Stimulated activated CD4-positive, alpha-beta T cell treated with anti-CD3 and anti-CD28 coated beads, TNF-alpha, amount 100 ng/mL, for 48 hours (primary cell): ENCODE measurements at places on chromosomes 11 and 22.

GRCh38 chr11:96215110-96215782, 127.7 kb downstream of the MAML2 start:
- no peak for DNase-seq

DNA sequence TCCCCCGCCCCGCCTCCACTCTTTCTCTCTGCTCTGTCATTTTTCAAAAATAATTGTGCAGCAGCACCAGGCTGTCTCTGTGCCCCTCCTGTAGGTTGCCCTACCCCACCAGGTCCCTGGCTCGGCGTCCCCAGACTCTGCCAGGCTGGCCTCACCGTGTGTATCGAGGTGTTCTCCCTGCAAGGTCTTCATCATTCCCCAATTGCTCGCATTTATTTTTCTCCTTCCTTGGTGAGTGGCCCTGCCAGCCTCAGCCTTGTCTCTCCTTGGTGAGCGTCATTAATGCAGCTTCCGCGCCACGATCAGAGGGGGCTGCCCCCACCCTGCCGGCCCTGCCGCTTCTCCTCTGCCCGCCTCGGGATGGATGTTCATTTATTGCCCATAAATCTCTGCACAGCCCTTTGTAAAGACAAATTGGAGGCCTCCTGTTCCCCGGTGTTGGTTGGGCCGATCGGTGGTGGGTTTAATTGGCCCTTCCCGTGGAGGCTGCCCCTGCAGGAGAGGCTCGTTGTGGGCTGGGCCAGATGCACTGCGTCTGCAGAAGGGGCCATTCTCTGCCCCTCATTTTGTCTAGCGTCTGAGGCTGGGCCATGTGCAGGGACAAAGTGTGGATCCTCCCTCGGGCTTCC, 33.2 kb downstream of the RTN4R start:
- DNase-seq: no peak

DNA sequence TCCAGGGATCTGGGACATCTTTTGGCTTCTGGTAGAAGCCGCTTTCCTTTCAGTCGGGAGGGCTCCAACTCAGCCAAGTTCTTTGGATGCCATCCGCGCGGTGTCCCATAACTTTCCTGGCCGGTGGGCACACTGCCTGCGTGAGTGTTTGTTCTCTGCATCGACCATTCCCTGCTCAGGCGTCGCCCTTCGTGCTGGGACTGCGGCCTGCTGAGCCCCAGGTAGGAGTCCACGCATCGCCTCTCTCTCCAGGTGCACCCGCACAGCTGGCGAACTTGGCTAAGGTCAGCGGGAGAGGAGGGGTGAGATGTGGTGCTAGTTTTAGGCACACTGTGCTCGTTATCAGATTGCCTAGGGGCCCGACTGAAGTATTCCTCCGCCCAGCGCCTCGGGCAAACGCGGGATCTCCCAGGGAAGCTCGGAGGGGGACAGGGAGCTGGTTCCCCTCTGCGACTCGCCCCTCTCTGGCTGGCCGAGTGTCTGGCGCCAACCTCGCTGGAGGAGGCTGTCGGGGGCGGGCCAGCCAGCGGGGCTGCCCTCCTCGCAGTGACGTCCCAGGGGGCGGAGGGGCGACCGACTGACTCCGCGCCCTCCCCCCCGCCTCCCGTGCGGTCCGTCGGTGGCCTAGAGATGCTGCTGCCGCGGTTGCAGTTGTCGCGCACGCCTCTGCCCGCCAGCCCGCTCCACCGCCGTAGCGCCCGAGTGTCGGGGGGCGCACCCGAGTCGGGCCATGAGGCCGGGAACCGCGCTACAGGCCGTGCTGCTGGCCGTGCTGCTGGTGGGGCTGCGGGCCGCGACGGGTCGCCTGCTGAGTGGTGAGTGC, at the start of gene LAYN:
Gene LAYN (plus strand): TSS at position 607 of the 823 bp plus-strand sequence. CDS start 124 bp downstream, at position 731.
- DNase-seq: no peak

DNA sequence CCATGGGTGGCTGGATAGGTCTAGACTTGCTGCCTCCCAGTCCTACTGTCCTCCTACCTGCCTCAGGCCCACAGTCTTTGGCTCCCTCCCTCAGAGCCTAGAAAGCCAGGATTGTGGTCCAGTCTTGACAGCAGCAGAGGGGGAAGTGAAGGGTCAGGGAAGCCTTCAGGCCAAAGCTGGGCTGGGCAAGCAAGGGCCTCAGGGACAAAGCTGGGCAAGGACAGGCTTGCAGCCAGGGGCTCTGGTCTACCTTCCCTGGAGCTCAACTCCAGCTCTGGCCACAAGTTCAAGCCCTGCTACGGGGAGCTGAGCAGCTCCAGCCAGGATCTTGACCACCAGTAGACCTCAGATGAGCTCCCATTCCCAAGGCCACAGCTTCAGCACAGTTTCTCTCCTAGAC, 14.9 kb downstream of the LMO1 start:
- no peak for DNase-seq

- DNase-seq: no peak
Observed at GRCh38 chr11:106925245-106925644, 93.0 kb downstream of the GUCY1A2 start.

DNA sequence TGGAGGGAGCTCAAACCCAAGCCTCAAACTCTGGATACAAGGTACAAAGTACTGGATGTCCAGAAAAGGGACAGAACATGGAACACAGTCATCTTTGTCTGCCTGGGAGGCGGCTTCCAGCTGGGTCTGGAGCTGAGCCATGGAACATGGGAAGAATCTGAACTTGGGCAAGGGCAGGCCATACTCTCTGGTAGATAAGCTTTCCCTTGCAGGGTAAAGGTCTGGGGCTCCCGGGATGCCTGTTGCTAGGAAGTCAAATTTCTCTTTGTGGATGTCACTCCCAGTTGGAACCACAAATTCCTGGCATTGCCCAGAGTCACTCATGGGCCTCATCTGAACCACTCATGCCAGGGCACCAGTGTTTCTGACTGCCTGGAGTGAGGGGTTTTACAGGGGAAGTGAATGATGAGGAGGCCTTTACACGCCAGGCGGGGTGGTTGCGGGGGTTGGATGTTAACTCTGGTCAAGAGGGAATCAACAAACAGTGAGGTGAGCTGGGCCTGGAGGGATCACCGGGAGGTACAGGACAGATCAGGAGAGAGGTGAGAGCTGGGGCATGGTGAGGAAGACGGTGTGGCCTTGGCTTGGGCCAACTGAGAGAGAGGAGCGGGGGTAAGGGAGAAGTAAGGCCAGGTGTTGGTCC, 5.7 kb downstream of the FTH1 start:
- DNase-seq: no peak

DNA sequence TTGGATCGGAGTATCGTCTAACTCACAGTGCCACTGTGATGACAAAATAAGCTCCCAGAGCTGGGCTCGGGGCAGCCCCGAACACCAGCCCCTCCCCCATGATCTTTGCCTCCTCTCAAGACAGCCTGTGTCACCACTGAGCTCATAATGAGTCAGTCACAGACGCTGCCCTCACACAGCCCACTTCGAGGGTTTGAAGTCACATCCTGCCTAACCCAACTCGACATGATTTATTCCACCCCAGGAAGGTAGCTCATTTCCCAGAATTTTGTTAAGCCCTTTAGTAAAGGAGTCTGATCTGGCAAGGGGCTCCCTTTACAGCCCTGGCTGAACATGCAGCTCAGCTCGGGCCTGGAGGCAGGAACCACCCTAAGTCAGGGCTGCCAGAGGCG, 22.8 kb downstream of the MYH9 start:
- DNase-seq: peak; percentile 93
